ENCODE measurements at places on chromosomes 3 and 15.
A peak's percentile ranks its signal among the peaks of the same experiment; 100 is the strongest.

GRCh38 chr3:81816473-81817250 lies 55.2 kb upstream of the GBE1 start:
- H3K27me3 ChIP-seq: peaks cover 1% of the 10 kb centered on the region
- H3K4me1 ChIP-seq: no peaks in the 10 kb centered on the region
- H3K27ac ChIP-seq: no peak overlapping the region
- no peak for DNase-seq
- no peak overlapping the region for H3K4me3 ChIP-seq

- peaks cover 20% of the 10 kb centered on the region for H3K27me3 ChIP-seq
- no peak for DNase-seq
- H3K4me1 ChIP-seq: no peaks in the 10 kb centered on the region
- H3K4me3 ChIP-seq: no peak overlapping the region
These were observed 85.4 kb upstream of the TPM1 start for GRCh38 chr15:62957130-62957529.

DNA sequence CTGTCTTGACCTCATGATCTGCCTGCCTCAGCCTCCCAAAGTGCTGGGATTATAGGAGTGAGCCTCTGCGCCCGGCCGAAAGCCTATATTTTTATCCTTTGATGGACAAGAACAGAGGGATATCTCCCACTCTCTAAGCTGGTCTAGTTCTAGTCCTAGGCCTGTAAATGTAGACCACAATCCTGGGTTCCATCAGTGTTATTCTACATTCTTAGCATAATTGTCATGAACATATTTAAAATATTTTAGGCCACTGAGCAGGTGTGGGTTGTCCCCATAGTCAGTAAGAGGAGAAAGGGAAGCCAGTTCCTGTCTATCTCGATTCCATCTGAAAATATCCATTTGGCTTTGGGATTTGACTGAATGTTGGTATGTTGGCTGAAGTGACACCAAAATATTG lies 118.1 kb downstream of the EBLN2 start:
- H3K4me3 ChIP-seq: no peak overlapping the region
- no peak for DNase-seq
- H3K27ac ChIP-seq: no peak overlapping the region

DNA sequence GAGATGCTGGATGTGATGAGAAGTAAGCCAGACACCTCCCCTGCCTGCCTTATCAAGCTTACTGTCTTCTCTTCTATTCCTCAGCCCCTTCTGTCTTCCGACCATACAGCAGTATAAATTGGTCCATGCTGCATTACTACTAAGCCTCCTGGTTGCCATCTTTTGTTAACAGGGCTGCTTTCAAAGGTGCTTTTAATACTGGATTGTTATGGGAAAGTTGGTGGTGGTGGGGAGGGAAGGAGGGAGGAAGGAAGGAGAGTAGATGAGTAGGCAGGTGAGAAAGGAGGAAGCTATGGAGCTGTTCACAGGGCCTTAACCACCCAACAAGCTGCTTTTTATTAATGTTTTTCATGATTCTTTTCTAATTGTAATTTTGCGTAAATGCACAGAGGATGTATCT lies 114.9 kb downstream of the SLC25A26 start:
- H3K4me3 ChIP-seq: no peak overlapping the region
- no peaks in the 10 kb centered on the region for H3K36me3 ChIP-seq
- H3K27me3 ChIP-seq: no peaks in the 10 kb centered on the region
- H3K27ac ChIP-seq: no peak overlapping the region
- H3K4me1 ChIP-seq: peaks cover 3% of the 10 kb centered on the region
- no peak for DNase-seq

GRCh38 chr3:123635717-123636116 lies 50.9 kb upstream of the HACD2 start:
- no peak overlapping the region for H3K27ac ChIP-seq
- no peaks in the 10 kb centered on the region for H3K36me3 ChIP-seq
- no peaks in the 10 kb centered on the region for H3K4me1 ChIP-seq
- DNase-seq: no peak
- H3K4me3 ChIP-seq: no peak overlapping the region
- no peaks in the 10 kb centered on the region for H3K27me3 ChIP-seq

- H3K27me3 ChIP-seq: no peaks in the 10 kb centered on the region
- peaks cover 37% of the 10 kb centered on the region for H3K36me3 ChIP-seq
These were observed 55.4 kb downstream of the PSMD6 start for GRCh38 chr3:63967675-63968611.

GRCh38 chr3:25863416-25863959 lies 73.6 kb downstream of the OXSM start:
- no peak for DNase-seq
- no peak overlapping the region for H3K4me3 ChIP-seq
- no peaks in the 10 kb centered on the region for H3K36me3 ChIP-seq
- no peak overlapping the region for H3K27ac ChIP-seq
- no peaks in the 10 kb centered on the region for H3K4me1 ChIP-seq

- DNase-seq: peak; percentile 74
- peaks cover 16% of the 10 kb centered on the region for H3K27me3 ChIP-seq
- no peaks in the 10 kb centered on the region for H3K36me3 ChIP-seq
- H3K27ac ChIP-seq: no peak overlapping the region
- H3K4me3 ChIP-seq: no peak overlapping the region
These were observed 159.1 kb downstream of the P3H2 start for GRCh38 chr3:189961522-189962161.

DNA sequence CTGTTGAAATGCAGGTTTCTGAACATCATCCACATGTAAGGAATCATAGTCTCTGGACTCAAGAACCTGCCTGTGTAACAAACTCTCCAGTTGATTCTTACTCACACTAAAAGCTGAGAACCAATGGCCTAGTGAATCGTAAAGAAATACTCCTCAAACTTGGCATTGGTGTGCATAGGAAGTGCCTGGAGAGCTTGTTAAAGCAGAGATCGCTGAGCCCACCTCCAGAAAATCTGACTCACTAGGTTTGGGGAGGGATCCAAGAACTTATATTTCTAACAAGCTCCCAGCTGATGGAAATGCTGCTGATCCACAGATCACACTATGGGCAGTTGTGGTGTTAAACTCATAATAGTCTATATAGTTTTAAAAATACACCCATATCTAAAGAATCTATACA lies 55.8 kb upstream of the LMCD1 start:
- no peak for DNase-seq
- H3K27ac ChIP-seq: no peak overlapping the region
- no peaks in the 10 kb centered on the region for H3K4me1 ChIP-seq
- H3K36me3 ChIP-seq: no peaks in the 10 kb centered on the region

- H3K27me3 ChIP-seq: no peaks in the 10 kb centered on the region
- peaks cover 76% of the 10 kb centered on the region for H3K36me3 ChIP-seq
- peaks cover 50% of the 10 kb centered on the region for H3K4me1 ChIP-seq
- H3K4me3 ChIP-seq: no peak overlapping the region
These were observed 192.9 kb downstream of the PLCL2 start for GRCh38 chr3:17077606-17078005.

- no peak overlapping the region for H3K4me3 ChIP-seq
- H3K36me3 ChIP-seq: peaks cover 16% of the 10 kb centered on the region
- H3K27ac ChIP-seq: no peak overlapping the region
- H3K27me3 ChIP-seq: peaks cover 74% of the 10 kb centered on the region
- no peak for DNase-seq
These were observed 607 bp upstream of the GHSR start for GRCh38 chr3:172448661-172449465.

GRCh38 chr3:138072796-138073195 lies 42.6 kb downstream of the DZIP1L start:
- H3K4me1 ChIP-seq: no peaks in the 10 kb centered on the region
- no peak for DNase-seq
- no peak overlapping the region for H3K27ac ChIP-seq
- H3K4me3 ChIP-seq: no peak overlapping the region
- H3K27me3 ChIP-seq: peaks cover 48% of the 10 kb centered on the region

DNA sequence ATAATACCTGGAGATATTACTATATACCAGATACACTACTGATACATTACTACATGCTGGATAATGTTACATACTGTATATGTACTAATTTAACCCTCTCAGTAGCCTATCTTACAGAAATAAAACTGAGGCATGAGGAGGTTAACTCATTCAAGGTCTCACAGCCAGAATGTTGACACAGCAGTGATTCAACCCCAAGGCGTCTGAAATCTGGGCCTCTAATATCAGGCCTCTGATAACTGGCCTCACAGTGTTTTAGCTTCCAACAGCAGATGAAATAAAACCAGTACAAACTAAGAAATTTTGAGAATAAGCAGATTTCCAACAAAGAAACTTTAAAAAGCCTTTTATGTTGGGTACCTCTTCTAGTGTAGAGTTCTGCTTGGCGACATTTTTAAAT lies 23.4 kb downstream of the DZIP1L start:
- H3K4me1 ChIP-seq: no peaks in the 10 kb centered on the region
- no peak overlapping the region for H3K27ac ChIP-seq
- no peak overlapping the region for H3K4me3 ChIP-seq
- DNase-seq: no peak

DNA sequence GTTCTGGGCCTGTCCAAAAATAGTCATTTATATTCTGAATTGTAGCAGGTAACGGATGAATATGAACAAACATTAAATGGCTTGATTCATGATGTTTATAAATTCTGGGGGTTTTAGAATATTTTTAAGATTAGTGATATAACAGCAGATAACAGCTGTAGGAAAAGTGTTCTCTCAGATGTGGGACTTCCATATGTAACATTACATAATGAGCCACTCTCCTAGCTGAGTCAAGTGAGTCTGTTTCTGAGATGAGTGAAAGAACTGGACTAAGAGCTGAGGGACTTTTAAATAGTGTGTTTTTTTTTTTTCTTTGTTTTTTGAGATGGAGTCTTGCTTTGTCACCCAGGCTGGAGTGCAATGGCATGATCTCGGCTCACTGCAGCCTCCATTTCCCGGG lies 13.9 kb downstream of the YEATS2 start:
- no peaks in the 10 kb centered on the region for H3K27me3 ChIP-seq
- no peak overlapping the region for H3K27ac ChIP-seq
- no peaks in the 10 kb centered on the region for H3K4me1 ChIP-seq
- no peak for DNase-seq
- H3K4me3 ChIP-seq: no peak overlapping the region
- H3K36me3 ChIP-seq: peaks cover 13% of the 10 kb centered on the region

DNA sequence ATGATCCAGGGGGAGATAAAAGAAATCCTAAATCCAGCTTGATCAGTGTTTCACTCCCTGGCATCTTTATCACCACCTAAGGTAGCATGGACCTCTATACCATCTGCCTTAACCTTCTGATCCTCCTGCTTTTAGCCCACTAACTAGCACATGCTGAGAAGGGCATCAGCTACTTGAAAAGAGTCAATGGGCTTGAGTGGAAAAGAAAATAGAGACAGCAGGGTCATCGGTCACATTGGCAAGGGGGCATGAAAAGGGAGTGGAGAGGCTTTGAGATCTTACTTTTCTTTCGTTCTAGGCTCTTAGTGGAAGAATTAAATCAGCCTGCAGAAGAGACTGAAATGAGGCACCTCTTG lies 239 bp upstream of the ZFYVE19 start:
- peak overlapping the region; percentile 95 for H3K27ac ChIP-seq
- H3K27me3 ChIP-seq: no peaks in the 10 kb centered on the region
- DNase-seq: no peak
- peaks cover 3% of the 10 kb centered on the region for H3K36me3 ChIP-seq
- peak overlapping the region; percentile 91 for H3K4me3 ChIP-seq
- peaks cover 28% of the 10 kb centered on the region for H3K4me1 ChIP-seq

DNA sequence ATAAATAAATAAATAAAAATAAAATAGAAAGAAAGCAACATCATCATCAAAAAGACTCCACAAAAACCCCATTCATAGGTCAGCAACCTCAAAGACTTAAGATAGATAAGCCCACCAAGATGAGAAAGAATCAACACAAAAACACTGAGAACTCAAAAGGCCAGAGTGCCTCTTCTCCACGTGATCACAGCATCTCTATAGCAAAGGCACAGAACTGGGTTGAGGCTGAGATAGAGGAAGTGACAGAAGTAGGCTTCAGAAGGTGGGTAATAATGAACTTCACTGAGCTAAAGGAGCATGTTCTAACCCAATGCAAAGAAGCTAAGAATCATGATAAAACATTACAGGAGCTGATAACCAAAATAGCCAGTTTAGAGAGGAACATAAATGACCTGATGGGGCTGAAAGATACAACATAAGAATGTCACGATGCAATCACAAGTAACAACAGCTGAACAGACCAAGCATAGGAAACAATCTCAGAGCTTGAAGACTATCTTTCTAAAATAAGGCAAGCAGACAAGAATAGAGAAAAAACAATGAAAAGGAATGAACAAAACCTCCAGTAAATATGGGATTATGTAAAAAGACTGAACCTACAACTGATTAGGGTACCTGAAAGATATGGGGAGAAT lies 26.4 kb downstream of the GNB5 start:
- no peak overlapping the region for H3K27ac ChIP-seq
- no peak for DNase-seq

DNA sequence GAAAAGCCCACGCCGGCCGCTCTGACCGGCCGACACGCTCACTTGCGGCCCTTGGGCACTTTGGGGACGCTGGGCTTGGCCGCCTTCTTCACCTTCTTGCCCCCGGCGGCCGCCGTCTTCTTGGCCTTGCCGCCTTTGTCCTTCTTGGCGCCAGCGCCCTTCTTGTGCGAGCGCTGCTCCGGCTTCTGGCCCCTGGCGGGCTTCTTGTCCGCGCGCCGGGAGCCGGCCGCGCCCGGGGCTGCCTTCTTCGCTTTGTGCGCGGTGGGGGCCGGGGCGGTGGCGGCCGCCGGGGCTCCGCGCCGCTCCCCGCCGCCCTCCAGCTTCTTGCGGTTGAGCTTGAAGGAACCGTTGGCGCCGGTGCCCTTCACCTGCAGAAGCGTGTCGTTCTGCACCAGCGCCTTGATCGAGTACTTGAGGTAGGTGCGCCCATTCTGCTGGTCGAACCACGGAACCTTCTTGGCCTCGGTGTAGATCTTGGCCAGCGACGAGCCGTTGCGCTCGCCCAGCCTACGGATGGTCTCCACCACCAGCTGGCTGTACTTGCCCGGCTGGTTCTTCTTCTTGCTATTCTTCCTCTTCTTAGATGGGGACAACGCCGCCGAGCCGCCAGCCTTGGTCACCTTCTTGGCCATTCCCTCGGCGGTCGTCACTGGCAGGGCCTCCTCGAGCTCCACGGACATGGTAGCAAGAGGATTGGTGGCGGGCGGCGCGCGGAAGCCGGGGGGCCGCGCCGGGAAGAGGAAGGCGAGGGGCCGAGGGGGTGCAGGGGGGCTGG lies 36.7 kb downstream of the HMCES start:
- DNase-seq: peak; percentile 56
- peaks cover 34% of the 10 kb centered on the region for H3K4me1 ChIP-seq
- peak overlapping the region; percentile 90 for H3K27ac ChIP-seq

DNA sequence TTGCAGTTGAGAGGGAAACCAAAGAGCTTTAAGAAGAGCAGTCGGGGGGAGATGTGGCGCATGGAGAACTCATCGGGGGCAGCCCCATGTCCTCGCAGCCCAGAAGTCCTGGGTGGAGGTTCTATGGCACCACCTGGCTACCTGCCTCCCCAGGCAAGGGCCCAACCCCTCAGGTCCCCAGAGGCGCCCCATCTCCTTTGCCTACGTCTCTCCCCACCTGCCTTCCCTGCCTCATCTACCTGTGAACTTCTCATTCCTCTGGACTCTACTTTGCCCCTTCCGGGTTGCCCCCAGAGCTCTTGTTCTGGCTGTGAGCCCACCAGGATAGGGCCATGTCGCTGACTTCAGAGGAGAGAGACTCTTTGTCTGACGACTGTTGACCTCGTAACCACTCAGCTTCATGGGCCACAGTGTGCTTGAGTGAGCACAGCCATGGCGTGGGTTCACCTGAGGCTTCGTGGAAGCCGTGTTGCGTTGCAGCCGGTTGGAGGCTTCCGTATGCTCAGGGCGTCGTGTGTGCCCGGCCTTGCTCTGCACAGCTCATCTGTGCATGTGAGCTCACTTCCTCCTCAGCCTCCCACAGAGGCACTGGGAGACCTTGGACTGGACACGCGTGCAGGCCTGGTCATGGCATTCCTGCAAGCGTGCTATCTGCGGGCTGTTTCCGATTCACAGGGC lies 13.4 kb downstream of the APBA2 start:
- H3K36me3 ChIP-seq: no peaks in the 10 kb centered on the region
- no peak for DNase-seq
- H3K27me3 ChIP-seq: no peaks in the 10 kb centered on the region
- H3K27ac ChIP-seq: no peak overlapping the region
- no peaks in the 10 kb centered on the region for H3K4me1 ChIP-seq

Measured in activated CD4-positive, alpha-beta memory T cell treated with anti-CD3 and anti-CD28 coated beads, Interleukin-2, amount 10 ng/mL, durations not matched to agents 7 days and 5 days (primary cell).